ENCODE measurements at places on chromosomes 4 and X.

GRCh38 chrX:48934581-48935300 is 15.9 kb upstream of the PIM2 start:
- DNase-seq: no peak

- DNase-seq: no peak
Measured at GRCh38 chrX:40976981-40977380, 108.3 kb upstream of the USP9X start.

- no peak for DNase-seq
Measured at GRCh38 chr4:72899621-72900020, 169.9 kb downstream of the COX18 start.

- no peak for DNase-seq
Measured at GRCh38 chrX:131704136-131704695, 160.3 kb downstream of the OR13H1 start.

GRCh38 chrX:63935835-63936234 is 150.8 kb upstream of the ARHGEF9 start:
- no peak for DNase-seq

DNA sequence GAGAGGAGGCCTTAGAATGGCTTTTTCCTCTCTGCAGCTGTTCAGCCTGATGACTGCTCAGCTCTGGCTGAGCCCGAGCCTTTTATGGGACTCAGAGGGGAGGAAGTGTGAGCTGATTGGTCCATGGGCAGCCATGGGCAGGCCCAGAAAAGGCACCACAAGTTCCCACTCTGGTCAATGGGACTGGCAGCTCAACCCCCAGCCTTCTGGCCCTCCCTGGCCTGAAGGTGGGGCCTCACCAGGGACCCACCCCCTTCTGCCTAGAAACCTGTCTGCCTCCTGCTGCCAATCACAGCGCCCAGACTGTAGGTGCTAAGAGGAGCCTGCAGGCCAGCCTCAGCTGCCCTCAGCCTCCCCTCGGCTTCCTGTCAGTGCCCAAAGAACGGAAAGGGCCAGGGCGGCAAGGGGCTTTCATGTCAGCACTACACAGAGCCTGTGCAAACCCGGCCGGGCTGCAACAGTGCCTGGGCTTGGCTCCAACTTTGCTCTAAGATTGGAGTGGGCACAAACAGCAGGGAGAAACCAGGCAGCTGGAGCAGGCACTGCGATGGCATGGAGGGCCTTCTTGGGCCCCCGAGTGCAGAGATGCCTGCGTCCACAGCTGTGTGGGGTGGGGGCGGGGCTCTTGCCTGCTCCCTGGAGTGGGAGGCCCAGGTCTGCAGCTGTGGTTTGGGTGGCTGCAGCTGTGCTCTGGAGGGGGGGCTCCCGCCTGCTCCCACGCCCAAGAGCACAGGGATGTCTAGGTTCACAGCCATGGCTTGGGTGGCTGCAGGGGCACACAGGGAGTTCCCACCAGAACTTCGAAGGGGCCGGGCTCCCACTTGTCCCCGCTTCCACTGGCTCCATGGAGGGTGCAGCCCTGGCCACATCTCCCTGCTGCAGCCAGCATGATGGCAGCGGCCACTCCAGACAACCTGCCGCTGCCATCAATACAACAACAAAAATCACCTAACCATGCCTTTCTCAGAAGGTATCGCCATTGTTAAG is 92.6 kb downstream of the NXF2 start:
- DNase-seq: no peak

DNA sequence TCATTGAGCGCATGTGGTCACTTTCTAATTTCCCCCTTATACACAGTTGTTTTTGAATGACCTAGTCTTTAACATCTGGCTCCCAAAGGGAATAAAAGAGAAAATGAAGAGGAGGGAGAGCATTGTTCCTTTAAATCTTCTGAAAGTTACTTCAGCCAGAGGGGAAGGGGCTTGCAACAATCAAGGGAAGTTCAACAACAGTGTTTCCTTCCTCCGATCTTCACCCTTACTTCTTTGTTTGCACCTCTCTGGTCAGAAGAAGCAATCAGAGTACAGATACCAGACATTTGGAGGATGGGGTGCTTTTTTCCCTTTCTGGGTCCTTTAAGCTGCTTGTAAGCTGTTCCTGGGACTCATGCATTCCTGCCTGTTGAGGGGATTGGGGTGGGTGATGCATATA is 125.4 kb downstream of the TBC1D19 start:
- DNase-seq: no peak

GRCh38 chr4:168618577-168619265 is 121.9 kb downstream of the PALLD start:
- no peak for DNase-seq

GRCh38 chrX:20500949-20501348 is 234.2 kb upstream of the RPS6KA3 start:
- no peak for DNase-seq

- no peak for DNase-seq
Measured at GRCh38 chr4:181176306-181176705, 1066.9 kb upstream of the TENM3 start.

DNA sequence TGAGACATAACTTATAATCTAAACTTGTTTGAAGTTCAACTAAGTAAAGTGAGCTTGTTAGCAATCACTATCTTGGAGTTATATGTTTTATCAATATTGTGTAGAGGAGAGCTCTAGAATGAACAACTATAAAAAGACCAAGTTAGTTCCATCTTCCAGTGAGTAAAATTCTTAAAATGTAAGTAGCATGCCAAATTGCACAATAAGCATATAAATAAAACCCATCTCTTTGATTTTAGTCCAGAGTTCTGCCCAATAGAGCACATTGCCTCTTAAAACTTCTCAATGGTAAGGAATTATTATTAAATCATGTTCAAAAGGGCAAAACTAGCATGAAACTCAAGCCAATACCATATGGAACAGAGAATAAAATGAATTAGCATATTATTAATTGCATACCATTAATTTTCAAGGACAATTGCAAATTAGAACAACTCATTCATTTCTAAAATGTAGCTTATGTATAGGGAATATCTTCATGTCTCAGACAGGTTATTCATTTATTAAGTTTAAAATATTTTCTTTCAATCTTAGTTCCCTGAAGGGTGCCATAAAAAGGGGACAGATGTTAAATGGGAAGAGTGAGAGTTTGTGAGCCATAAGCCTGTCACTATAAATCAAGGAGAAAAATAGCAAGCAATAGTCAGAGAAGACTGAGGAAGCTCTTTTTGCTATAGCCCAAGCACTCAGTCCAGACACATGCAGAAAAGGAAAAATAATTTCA is 507.6 kb downstream of the CENPC start:
- DNase-seq: no peak

DNA sequence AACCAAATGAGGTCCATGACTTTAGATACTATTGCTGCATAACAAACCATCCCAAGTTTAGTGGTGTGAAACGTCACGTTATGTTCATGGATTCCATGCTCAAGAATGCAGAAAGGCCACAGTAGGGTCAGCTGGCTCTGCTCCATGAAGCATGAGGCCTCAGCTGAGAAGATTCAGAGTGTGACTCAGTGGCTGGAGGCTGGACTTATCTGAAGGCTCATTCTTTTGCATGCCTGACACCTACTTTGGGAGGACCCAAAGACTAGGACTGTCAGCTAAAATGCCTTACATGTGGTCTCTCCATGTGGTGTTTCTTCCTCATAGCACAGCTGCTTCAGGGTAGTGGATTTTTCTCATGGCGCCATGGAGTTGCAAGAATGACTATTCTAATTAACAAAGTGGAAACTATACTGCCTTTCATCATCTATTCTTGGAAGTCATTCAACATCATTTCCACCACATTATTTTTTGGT is 11.5 kb upstream of the CCDC149 start:
- DNase-seq: no peak

GRCh38 chrX:22399437-22400192 is 126.9 kb downstream of the CBLL2 start:
- no peak for DNase-seq

- DNase-seq: no peak
Measured at GRCh38 chrX:6257025-6257424, 28.4 kb upstream of the NLGN4X start.

- no peak for DNase-seq
Measured at GRCh38 chr4:41792166-41792565, 43.6 kb upstream of the PHOX2B start.

DNA sequence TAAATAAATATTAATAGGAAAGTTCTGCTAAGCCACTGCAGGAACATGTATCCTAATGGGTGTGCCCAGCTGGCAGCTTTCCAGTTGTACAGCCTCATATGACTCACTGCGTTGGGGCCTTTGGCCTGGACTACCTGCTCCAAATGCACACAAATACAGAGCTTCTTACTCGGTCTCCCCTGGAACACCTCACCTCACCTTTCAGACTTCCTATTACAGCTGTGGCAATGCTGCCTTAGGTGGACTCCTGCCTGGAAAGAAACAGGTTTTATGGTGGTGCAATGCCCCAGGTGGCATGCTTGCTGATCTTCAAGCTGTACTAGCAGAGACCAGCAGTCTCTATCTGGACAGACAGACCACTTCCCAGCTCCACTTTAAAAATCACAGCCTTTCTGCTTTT is 85.7 kb upstream of the EXOC1L start:
- no peak for DNase-seq

DNA sequence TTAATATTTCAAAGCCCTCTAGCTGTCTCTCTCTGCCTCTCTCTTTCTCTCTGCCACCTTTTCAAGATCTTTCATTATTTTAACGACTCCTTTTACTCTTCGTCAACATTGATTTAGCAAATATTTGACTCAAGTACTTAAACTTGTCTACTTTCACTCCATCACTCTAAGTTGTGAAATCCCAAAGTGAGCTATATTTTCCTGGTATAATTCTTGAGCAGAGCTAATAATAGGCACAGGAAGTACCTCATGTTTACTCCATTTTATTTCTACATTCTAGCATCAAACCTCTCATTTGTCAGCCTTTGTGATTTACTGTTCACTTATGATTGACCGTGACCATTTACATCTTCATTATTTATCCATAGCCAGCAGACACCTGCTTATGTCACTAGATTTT is 482.5 kb downstream of the RPA4 start:
- DNase-seq: no peak

- DNase-seq: no peak
Measured at GRCh38 chr4:142091085-142091513, 454.7 kb downstream of the IL15 start.

- no peak for DNase-seq
Measured at GRCh38 chr4:127236889-127237288, 395.9 kb upstream of the INTU start.

DNA sequence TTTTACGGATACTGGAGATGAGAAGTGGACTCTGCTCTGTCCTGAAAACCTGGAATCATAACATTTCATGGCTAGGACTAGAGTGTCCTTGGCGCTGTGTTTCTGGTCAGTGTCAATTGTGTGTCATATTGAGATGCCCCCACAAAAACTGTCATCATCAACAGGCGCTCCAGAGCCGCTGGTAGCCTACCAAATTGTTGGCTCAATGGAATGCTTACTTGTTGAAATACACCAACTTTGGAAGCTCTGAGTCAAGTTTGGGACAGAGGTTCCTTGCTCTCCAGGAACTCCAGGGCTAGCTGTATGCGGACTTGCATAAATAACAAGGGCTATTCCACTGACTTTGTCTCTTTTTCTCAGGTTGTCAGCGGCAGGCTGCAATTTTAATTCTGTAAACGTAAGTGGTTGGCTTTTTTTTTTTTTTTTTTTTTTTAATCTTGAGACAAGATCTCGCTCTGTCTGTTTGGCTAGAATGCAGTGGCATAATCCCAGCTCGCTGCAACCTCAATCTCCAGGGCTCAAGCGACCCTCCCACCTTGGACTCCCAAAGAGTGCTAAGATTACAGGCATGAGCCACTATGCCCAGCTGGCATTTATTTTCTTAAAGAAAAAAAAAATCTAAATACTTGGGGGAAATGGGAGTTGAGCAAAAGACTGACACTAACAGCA is 871 bp upstream of the HPGD start:
- no peak for DNase-seq

GRCh38 chrX:77493677-77494553 is 46.7 kb downstream of the FGF16 start:
- DNase-seq: peak; percentile 14

DNA sequence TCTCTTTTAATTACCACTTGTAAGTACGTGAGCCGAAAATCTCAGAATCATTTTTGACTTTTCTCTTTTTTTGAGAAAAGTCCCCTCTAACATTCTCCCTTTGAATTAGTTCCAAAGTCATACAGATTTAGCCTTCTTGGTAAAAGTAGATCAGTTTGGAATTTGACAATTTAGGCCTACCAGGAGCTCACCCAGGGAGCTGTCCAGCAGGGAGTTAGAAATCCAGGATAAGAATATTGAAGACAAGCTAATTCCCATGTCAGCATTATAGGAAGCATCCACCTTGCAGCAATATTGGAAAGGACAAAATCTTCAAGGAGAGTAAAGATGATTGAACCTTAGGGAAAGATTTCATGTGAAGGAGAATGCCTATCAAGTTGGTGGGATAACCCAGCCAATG is 352.2 kb upstream of the CPEB2 start:
- no peak for DNase-seq

DNA sequence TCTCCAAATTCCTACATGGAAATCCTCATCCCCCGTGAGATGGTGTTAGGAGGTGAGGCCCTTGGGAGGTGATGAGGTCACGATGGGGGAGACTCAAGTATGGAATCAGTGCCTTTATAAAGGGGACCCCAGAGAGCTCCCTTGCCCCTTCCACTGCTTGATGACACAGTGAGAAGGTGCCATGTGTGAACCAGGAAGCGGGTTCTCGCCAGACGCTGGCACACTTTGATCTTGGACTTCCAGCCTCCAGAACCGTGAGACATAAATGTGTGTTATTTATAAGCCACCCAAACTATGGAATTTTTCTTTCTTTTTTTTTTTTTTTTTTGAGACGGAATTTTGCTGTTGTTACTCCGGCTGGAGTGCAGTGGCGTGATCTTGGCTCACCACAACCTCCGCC is 237.6 kb downstream of the DHRSX start:
- no peak for DNase-seq

DNA sequence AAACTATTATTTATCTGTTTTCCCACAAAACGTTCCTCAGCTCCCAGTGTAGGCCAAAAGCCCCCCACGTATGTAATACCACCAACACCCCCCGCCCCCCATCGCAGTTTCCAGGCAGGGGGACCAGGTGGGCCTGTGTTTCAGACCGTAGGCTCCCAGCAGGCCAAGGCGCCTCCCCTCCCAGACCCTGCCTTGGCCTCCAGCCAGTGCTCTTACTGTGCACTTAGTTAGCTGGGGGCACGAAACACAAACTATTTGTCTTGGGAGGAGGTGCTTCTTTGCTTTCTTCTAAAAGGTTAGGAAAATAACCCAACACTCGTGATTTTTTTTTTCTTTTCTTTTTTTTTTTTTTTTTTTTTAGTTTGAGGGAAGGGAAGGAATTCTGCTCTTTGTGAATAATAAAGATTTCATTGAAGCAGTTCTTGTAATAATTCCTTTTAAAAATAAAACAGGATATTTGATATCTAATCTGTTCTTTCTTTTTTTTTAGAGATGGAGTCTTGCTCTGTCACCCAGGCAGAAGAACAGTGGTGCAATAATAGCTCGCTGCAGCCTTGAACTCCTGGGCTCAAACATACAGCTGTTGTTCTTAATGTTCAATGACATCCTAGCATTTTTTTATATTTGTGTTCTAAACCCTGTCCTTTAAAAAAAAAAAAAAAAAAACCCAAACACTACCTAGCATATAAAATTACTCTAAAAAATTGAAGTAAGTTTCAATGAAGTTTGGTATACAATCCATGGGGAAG is 83.0 kb upstream of the CLDN34 start:
- DNase-seq: no peak
